ENCODE measurements at places on chromosomes 16 and 17.
A peak's percentile ranks its signal among the peaks of the same experiment; 100 is the strongest.

- no peak for DNase-seq
These were observed 423.6 kb upstream of the CDH11 start for GRCh38 chr16:65545413-65545956.

GRCh38 chr16:85961988-85962915 is 63.3 kb downstream of the IRF8 start:
- no peak for DNase-seq

GRCh38 chr17:72496461-72496860 is 375.6 kb downstream of the SOX9 start:
- no peak for DNase-seq

- DNase-seq, result no peak
These were observed 93.8 kb downstream of the CDC27 start for GRCh38 chr17:47095268-47095667.

GRCh38 chr17:59856859-59857794 is 35.6 kb downstream of the TUBD1 start:
- DNase-seq, result no peak

DNA sequence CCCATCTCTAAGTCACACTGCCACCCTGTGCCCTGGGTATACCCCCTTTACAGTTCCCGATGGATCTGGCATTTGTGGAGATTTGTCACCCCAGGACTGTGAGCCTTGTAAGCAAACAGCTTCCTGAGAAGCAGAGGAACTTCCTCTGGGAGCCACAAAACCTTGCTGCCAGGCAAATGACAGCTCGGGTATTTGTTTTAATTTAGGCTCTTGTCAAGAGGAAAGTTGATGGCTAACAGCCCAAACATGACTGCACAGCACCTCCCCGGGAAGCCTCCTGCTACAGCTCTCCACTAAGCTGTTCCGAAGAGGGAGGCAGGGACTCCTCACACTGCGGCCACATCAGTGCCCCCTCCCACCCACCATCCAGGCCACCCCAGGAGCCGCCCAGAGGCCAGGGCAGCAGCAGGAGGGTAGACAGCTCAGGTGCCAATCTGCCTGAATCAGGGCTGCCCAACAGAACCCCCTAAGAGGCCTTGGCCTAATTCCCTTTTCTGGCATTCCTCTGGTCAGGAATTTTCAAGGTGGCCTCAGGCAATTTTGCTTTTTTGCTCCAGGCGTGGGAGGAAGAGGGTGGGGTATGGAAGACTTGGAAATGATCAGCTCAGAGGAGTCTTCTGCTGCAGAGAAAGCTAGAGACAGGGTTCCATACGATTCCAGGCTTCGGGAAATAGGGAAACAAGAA is 2.6 kb downstream of the ABR start:
- no peak for DNase-seq

DNA sequence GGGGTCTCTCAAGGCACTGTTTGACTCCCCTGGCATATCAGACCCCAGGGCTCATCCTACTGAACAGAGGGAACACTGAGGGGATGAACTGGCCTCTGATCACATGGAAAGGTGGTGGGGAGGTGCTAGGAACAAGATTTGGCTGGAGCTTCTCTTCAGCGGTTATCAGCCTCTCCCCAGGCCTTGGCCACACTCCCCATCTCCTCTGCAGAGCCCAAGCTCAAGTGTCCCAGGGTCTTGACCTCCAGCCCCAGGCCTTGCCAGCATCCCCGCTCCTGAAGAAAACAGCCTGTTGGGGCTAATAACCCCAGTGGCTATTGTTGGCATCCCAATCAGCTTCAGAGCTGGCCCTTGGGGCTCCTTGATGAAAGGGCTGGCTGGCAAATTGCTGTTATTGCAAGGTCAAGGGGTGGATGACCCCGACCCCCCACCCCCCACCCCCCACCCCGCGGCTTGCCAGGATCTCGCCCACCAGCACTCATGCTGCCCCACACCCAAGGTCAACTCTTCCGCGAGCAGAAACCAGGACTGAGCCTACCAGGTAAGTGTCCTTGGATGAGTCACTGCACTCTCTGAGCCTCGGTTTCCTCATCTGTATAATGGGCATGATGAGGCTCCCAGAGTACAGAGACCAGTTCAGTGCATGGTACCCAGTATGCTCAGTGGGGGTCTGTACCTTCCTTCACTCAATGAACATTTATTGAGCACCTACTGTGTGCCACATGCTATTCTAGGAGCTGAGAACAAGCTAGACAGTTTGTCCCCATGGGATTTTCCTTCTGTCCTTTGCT is 18.8 kb upstream of the FAM83G start:
- no peak for DNase-seq

- DNase-seq, result no peak
These were observed 1.5 kb upstream of the NUDT16L1 start for GRCh38 chr16:4691666-4692412.

DNA sequence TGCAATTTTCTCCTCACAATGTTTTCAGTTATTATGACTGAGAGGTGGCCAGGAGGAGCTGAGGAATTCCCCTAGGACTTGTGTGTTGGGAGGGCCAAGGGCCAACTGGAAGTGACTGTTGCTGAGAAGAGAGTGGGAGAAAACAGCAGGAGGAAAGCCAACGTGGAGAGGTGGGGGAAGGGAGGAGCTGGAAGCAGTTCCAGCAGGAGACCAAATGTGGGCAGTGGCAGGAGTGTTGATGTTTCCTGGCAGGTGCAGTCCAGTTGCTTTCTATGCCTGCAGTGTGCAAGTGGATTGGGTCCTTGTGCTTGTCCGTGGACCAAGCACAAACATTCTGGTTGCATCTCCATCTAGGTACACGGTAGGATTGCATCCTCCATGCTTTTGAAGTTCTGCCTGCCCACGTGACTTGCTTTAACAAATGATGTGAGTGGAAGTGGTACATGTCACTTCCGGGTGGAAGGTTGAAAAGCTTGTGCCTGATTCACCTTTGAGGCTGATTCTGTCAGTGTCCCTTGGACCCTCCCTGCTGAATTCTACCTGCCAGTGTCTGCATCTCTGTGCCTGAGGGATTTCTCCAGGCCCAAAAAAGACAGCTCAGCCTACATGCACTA is 54.7 kb upstream of the CRHR1 start:
- DNase-seq, result no peak

- no peak for DNase-seq
These were observed 3.3 kb downstream of the ZNF652 start for GRCh38 chr17:49358641-49359247.

GRCh38 chr17:82848022-82848592 is 8.3 kb upstream of the ZNF750 start:
- DNase-seq, result peak; percentile 61

DNA sequence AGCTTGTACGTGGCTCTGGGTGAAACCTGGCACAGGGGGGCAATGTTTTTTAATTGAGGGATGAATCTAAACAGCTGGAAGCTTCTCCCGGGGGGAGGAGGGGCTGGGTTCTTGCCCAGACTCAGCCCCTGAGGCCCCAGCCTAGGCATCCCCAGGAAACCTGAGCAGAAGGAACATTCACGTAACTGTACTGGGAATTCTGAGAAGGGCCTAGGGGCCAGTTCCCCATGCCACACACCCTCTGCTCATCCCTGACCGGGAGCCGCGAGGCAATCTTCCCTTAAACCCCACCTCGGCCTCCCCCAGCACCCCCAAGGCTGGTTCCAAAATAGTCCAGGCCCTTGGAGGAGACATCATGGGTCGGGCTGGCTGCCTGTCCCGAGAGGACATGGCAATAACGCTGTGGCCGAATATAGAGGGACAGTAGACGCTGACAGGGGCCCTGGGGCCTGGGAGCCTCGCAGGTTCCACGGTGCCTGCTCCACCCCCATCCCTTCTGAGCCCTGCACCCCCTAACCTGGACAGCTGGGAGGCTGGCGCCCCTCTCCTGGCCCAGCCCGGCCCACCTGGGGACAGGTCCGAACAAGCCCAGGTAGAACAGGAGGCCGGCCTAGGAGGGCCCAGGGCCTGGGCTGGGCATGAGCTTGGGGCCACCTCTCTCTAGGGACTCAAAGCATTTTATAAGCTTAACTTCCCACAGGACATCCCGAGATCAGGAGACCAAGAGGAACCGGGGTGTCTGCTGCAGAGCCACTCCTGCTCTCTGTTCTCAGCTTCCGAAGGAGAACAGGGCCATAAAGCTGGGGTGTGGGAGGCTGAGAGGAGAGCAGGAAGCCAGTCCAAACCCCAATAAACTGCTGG is 83.2 kb upstream of the TOB1 start:
- DNase-seq, result no peak

- no peak for DNase-seq
These were observed 40.2 kb downstream of the TMEM235 start for GRCh38 chr17:78271419-78272170.

GRCh38 chr17:81328489-81328888 is 33.4 kb upstream of the SLC38A10 start:
- DNase-seq, result no peak

DNA sequence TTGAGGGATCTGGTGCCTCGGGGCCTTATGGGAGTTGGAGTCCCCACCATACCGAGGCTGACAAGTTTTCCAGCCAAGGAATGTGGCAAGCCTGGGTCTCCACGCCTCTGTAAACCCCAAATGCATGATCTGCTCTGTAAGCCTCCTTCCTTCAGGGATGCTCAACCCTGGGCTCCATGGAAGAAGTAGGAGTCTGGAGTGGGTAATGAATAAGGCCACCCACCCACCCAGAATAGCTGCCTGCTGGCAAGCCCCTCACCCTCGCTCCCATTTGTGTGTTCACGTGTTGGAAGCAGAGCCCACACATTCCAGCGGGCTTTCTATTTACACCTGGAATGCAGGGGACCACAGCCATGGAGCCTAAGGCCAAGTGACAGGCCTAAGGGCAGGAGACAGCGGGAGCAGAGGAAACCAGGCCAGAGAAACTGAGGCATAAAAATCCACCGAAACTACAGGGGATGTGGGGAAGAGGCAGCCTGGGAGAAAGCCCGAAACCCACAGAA is 4.4 kb downstream of the DLG4 start:
- DNase-seq, result peak; percentile 91

GRCh38 chr16:85316944-85317343 is 204.7 kb upstream of the CIBAR2 start:
- no peak for DNase-seq

- no peak for DNase-seq
These were observed 383.6 kb downstream of the KCNJ2 start for GRCh38 chr17:70552982-70553334.

- no peak for DNase-seq
These were observed 33.2 kb downstream of the UBE2O start for GRCh38 chr17:76419576-76420260.

DNA sequence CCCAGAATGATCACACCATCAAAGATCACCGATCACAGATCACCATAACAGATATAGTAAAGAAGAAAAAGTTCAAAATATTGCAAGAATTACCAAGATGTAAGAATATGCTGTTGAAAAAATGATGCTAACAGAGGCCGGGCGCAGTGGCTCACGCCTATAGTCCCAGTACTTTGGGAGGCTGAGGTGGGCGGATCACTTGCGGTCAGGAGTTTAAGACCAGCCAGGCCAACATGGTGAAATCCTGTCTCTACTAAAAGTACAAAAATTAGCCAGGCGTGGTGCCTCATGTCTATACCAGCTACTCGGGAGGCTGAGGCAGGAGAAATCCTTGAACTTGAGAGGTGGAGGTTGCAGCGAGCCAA is 53.2 kb downstream of the CPPED1 start:
- DNase-seq, result no peak

DNA sequence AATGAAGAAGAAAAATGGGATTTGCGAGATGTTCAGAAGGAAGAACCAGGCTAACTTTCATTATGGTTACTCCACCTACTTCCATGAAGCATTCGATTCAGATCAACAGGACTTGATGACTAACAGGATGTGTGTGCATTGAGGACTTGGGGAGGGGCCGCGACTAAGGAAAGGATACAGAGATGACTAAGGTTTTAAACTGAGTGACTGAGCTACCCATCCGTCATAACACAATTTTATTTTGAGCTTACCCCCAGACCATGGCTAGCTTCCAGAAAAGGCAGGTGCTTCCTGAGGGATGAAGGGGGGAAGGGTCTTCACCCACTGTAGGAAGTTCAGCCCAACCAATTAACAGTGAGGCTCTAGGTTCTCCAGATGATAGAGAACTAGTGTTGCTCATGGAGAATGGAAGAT is 2.5 kb upstream of the CDYL2 start:
- peak; percentile 100 for DNase-seq

- DNase-seq, result no peak
These were observed 21.4 kb downstream of the BAHCC1 start for GRCh38 chr17:81416612-81417011.

GRCh38 chr17:66717641-66718058 is 117.3 kb upstream of the CACNG5 start:
- DNase-seq, result no peak

DNA sequence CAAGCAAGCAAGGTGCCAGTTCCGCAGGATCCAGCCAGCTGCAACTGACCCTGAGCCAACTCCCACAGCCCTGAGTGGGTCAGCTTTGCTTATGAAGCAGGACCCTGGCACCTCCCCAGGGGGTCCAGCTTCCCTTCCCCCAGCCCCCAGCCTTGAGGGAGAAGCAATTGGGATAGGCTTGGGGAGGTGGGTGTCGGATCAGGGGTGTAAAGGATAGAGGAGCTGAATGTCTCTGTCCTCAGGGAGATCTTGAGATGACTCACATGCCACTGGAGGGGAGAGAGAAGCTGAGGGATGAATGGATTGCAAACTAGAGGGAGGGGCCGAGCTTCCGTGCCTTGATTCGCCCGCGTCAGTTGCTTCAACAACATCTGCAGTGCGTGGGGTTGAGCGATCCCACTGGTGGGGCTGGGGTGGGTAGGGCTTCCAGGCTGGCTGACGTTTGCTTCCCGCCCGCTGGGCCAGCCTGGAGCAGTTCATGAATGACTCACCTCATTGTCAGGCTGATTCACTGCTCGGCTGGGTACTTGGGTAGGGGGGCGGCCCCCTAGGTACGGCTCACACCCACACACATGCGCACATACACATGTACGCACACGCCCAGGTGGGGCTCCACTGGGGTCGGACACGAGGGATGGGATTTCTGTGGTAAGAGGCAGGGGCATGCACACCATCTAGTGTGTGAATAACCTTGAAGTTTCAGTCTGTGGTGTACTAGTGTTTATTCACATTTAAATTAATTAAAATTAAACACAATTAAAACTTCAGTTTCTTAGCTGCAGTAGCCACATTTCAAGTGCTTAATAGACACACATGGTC is 3.6 kb upstream of the HROB start:
- DNase-seq, result peak; percentile 93

DNA sequence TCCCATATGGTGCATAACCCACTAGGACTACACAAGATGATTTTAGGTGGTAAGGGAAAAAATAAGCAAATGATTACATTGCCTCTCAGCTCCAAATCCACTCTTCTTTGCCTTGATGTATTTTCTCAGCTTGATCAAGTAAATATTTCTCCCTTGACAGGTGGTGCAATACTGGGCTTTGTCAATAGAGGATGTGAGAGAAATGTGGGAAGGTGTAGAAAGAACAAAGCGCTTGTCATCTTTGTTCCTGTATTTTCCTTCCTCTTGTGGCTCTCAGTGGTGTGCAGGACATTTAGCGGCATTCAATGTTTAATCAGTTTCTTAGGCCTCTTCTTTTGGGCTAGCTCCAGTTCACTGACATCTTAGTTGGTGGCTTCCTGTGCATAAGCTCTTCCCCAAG is 1165.8 kb upstream of the GOT2 start:
- no peak for DNase-seq
